H1 (cell line): ENCODE measurements at places on chromosomes 12 and 14.
A peak's percentile ranks its signal among the peaks of the same experiment; 100 is the strongest.

DNA sequence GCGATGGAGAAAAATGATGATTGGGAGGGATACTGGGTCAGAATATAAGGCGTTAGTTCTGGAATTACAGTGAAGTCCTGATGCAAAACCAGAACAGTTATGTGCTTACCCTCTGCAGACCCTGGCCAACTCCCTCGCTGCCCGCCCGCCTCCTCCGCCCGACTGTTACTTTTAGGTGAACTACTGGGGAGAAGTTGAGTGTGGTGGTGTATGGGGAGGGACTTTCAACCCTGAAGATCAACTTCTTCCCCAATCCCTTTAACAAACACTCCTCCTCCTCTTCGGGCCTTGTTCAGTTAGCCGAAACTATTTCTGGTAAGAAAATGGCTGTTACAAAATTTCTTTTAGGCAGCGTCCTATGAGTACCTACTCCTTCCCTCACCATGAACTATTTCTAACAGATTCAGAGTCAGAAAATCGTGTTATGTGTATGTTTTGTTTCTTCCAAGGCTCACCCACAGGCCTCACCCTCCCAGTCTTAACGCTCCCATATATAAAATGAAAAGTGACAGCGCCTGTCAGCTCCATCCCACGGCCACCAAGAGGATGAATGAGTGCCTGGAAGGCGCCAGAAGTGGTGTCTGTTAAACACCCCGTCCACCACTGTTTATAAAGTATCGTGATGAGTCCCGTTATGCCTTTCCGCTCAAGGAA is 1.3 kb downstream of the FBXO33 start:
- H3K4me3 ChIP-seq, result peak overlapping the region; percentile 95
- DNase-seq, result no peak
- H3K4me1 ChIP-seq, result no peaks in the 10 kb centered on the region; the same call in 1 of the 2 replicates
- no peaks in the 10 kb centered on the region for H3K27me3 ChIP-seq
- no peaks in the 10 kb centered on the region for H3K36me3 ChIP-seq

DNA sequence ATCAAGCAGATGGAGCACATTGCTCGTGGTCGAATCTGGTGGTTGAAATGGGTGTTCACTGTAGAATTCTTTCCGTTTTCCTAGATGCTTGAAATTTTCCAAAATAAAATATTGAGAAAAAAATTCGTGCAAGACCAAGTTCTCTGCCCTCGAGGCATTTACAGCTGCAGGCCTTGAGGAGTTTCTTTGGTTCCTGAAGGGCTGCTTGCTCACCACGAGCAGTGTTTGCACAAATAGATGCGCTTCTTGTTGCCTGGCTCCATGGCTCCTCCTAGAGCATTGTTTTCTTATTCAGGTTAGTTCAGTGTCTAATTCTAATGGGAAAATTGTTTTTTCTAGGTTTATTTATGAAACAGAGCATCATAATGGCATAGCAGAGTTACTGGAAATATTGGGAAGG is 74.5 kb upstream of the DYNC1H1 start:
- no peak overlapping the region for H3K4me3 ChIP-seq
- no peaks in the 10 kb centered on the region for H3K27me3 ChIP-seq
- no peak for DNase-seq
- peaks cover 3% of the 10 kb centered on the region; the same call in 1 of the 2 replicates for H3K36me3 ChIP-seq
- H3K27ac ChIP-seq, result no peak overlapping the region

DNA sequence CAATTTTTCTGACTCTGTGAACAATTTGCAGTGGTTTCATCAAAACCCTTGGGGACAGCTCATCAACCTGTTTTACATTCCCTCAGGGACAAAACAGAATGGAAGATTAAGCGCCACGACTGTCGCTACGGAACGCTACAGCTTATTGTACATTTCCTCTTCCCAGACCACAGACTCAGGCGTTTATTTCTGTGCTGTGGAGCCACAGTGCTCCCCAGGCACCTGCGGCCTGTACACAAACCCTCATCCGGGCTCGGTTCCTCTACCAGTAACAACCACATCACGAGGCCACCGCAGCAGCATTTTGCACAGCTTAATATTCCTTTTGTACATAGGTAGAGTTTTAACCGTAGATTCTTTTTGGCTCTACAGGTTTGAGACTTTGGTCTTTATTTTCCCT is 397.4 kb upstream of the OR4E1 start:
- no peak overlapping the region for H3K4me3 ChIP-seq
- H3K27ac ChIP-seq, result no peak overlapping the region
- H3K36me3 ChIP-seq, result no peaks in the 10 kb centered on the region
- H3K27me3 ChIP-seq, result no peaks in the 10 kb centered on the region
- H3K4me1 ChIP-seq, result peaks cover 5% of the 10 kb centered on the region
- DNase-seq, result no peak

GRCh38 chr12:104350211-104351056 is 46.9 kb downstream of the EID3 start:
- DNase-seq, result no peak
- H3K4me1 ChIP-seq, result peaks cover 5% of the 10 kb centered on the region
- no peak overlapping the region for H3K4me3 ChIP-seq
- peaks cover 11% of the 10 kb centered on the region for H3K36me3 ChIP-seq
- no peaks in the 10 kb centered on the region for H3K27me3 ChIP-seq

- no peaks in the 10 kb centered on the region for H3K4me1 ChIP-seq
- no peaks in the 10 kb centered on the region for H3K27me3 ChIP-seq
- no peak overlapping the region for H3K4me3 ChIP-seq
- H3K27ac ChIP-seq, result no peak overlapping the region
- no peaks in the 10 kb centered on the region for H3K36me3 ChIP-seq
Observed at GRCh38 chr12:81300454-81300853, 222.6 kb downstream of the ACSS3 start.

- no peaks in the 10 kb centered on the region for H3K27me3 ChIP-seq
- H3K27ac ChIP-seq, result no peak overlapping the region
- no peak overlapping the region for H3K4me3 ChIP-seq
- no peak for DNase-seq
Observed at GRCh38 chr14:22502007-22502406, 87.0 kb downstream of the DAD1 start.

DNA sequence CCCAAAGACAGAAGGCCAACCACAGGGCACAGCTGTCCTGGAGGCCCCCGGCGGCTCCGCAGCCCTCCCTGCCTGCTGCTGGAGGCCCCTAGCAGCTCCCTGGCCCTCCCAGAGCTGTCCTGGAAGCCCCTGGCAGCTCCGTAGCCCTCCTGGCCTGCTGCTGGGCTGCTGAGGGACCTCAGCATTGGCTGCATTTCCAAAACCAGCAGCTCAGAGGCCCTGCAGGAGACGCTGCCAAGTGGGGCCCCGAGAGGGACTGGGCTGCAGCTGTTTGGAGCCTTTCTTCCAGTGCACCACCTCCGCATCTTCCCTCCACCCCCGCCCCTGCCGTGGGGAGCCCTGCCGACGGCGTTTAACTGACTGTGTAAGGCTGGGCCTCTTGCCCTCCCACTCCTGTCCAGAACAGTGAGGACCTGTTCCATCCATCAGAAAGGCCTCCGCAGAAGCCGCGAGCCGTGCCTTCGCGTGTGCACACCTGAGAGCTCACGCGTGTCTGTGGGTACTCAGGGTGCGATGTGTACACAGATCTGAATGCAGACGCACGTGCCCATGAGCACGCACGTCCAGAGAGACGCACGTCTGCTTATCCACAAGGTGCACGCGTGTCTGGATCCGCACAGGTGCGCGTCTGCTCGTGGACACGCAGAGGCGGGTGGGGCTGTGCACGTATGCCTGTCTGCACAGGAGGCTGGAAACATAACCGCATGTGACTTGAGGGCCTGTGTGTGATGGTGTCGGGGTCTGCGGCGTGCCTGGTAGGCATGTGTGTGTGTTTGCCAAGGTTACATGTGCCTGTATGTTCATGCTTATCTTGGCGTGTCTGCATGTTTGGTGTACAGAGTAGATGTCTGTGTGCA is 57.0 kb upstream of the FBRSL1 start:
- H3K27me3 ChIP-seq, result peaks cover 57% of the 10 kb centered on the region
- H3K36me3 ChIP-seq, result no peaks in the 10 kb centered on the region
- peaks cover 24% of the 10 kb centered on the region for H3K4me1 ChIP-seq
- no peak overlapping the region for H3K4me3 ChIP-seq
- H3K27ac ChIP-seq, result no peak overlapping the region
- DNase-seq, result no peak

DNA sequence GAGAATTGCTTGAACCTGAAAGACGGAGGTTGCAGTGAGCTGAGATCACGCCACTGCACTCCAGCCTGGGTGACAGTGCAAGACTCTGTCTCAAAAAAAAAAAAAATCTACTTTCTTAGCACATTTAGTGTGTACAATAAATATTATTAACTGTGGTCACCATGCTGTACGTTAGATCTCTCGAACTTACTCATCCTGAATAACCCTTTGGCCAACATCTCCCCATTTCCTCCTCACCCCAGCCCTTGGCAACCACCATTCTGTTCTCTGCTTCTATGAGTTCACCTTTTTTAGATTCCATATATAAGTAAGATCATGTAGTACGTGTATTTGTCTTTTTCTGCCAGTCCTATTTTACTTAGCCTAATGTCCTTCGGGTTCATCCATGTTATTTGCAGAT is 13.4 kb downstream of the FUT8 start:
- no peaks in the 10 kb centered on the region for H3K27me3 ChIP-seq
